Fibroblast of skin of right biceps (primary cell): ENCODE measurements at places on chromosomes 5 and 9.
A peak's percentile ranks its signal among the peaks of the same experiment; 100 is the strongest.

DNA sequence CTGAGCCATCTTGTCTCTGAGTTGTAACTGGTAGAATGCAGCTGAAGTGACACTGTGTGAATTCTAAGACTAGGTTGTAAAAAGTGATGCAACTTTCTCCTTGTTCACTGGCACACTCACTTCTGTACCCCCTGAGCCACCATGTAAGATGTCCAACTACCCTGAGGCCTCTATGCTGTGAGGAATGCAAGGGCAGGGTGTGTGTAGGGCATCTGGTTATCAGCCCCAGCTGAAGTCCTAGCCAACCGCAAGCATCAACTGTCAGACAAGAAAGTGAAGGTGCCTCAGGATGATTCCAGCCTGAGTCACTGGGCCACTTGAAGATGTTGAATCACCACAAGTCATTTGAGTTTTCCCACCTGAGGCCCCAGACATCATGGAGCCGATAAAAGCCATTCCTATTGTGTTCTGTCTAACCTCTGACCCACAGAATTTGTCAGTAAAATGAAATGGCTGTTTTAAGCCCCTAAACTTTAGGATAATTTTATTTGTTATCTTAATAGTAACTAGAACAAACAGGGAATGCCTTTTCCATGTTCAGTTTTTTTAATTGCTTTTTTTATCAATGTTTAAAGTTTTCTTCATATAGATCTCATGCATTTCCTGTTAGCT is 18.7 kb upstream of the RHOBTB3 start:
- peak; percentile 89 for DNase-seq

- DNase-seq: no peak
Measured at GRCh38 chr5:63686181-63686580, 276.1 kb downstream of the HTR1A start.

DNA sequence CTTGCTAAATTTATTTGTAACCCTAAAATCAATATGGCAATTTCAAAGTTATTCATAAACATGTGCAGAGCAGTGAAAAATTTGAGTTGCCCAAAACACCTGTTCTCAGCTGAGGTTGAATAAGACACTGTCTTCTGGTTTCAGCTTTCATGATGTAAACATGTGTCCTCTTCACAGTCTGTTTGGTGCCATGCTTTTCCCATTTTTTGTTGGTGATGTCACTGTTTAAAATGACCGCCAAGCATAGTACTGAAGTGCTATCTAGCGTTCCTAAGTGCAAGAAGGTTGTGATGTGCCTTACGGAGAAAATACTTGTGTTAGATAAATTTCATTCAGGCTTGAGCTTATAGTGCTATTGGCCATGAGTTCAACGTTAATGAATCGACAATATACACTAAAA is 580.8 kb downstream of the ACTL7B start:
- DNase-seq: no peak

DNA sequence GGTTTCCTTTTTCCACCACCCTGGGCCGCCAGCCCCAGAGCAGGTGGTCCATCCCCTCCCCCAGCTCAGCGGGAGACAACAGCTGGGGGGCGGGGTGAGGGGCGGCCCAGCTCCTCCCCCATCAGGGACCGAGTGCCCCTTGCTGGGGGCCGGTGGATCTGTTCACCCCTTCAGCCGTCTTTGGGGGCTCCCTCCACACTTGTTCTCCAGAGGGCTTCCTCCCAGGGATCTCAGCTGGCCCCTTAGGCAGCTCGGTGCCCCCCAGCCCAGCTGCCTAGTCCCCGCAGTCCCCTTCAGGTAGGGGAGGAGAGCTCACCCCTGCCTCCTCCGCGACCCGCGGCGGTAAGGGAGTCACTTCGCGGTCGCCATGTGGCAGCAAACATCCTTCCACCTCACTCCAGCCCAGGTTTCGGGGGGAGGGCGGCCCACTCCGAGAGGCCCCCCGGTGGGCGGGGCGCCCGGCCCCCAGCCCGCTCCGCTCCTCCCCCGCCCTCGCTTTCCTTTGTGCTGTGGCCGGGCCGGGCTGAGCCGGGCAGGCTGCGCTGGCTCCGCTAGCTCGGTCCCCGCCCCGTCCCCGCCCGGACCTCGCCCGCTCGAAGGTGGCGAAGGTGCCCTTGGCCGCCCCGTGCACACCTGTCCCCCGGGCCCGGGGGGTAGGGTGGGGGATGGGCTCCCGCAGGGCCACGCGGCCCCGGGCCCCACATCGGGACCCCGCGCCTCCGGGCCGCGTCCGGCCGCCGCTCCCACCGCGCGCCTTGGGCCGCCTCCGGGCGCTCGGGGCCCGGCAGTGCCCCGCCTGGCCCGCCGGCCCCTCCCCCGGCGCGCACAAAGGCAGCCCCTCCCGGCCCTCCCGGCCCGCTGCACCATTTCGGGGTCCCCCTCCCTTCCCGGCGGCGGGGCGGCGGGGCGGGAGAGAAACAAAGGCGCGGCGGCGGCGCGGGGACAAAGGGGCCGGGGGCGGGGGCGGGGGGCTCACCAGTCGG is 683 bp downstream of the DBN1 start:
- DNase-seq: peak; percentile 64

GRCh38 chr9:21866302-21866701 is 63.9 kb downstream of the MTAP start:
- DNase-seq: no peak

- DNase-seq: peak; percentile 81
Measured at GRCh38 chr5:56168066-56168478, 65.1 kb downstream of the ANKRD55 start.

DNA sequence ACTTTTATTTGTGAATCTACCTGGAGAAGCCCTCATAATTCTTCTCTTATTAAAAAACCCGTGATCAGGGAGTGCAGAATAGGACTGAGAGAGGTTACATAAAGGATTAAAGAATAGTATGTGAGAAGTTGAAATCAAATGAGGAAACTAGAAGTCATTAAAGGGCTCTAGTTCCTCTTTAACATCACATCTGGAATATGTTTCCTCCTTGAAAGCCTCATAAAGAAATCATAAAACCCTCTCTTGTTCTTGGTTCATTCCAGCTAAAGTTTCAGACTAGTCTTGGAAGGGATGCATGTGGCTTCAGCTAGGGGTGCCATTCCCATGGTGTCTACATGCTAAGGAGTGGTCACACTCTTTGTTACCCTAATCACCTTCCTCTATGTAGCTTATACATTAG is 5.7 kb upstream of the C5orf46 start:
- DNase-seq: no peak

DNA sequence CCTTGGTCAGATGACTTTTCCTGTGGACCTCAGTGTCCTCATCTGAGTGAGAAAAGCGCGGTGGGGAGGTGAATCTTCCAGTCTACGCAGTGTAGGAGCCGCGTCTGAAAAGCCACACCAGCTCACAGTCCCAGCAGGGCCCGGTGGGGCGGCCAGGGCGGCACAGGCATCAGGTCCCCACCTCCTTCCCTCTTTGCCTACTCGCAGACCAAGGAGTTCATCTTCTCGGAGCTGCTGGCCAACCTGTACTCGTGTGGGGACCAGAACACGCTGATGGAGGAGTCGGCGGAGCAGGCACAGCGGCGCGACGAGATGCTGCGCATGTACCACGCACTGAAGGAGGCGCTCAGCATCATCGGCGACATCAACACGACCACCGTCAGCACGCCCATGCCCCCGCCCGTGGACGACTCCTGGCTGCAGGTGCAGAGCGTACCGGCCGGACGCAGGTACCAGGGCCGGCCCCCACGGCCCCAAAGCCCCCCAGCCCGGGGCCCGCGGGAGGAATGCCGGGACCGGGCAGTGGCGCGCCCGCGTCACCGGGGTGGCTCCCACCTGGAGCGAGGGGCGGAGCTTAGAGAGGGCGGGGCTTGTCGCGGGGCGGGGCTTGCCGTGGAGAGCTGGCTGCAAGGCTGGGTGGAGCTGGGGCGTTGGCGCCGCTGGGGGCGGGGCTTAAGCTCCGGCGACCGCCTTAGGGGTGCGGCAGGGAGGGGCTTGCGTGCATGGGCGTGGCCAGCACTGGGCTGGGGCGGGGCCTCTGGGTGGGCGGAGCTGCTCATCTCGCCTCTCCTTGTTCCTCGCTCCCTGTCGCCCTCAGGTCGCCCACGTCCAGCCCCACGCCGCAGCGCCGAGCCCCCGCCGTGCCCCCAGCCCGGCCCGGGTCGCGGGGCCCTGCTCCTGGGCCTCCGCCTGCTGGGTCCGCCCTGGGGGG is 25.6 kb downstream of the GOLGA2 start:
- peak; percentile 69 for DNase-seq
